SK-N-DZ (cell line): ENCODE measurements at places on chromosomes 1 and 21.

GRCh38 chr1:209601809-209602657 lies 18.5 kb downstream of the CAMK1G start:
- DNase-seq, result no peak

- no peak for DNase-seq
Measured at GRCh38 chr1:64882574-64883255, 83.6 kb downstream of the JAK1 start.

DNA sequence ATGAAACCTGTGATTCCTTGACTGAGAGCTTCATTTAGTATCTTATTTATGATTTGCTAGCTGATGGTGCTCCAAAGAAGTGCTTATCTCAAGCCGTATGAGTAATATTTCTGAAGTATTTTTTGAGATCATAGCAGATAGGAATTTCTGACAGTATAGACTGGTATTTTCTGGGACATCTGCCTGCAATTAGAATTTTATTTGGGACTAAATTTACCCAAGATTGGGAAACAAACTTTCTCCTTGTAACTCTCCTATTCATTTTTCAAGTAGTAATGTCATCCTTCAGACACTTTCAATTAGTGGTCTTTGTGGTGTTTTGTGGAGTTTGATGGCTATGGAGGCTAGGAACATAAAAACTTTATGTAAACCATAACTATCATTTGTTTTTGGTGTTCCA lies 597.2 kb upstream of the ZP4 start:
- no peak for DNase-seq

DNA sequence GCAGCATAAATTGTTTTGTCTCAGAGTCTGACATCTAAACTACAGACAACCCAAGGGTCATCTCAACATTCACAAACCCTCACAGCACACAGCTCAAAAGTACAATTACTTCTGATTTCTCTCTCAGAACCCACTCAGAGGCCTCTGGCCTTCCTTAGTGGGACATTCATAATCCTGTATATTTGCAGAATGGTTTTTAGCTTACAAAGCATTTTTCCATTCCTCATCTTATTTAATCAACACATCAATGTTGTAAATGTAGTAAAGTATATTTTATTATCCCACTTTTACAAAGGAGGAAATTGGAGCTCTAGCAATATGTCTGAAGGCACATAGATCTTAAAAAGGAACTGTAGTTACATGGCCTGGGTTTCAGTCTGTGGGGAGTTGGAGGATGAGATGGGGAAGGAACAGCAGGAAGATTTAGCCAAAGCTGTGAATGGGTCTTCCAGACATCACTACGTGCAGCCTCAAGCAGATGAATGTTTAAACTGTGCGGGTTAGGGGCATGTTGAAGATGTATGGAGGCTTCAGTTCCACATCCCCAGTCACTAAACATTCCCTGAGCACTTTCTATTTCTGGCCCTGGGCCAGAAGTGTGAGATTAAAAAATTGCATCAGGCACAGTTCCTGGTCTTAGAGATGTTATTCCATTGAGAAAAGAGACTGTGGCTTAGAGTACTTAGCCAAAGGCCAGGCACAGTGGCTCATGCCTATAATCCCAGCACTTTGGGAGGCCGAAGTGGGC lies 13.3 kb downstream of the AKNAD1 start:
- DNase-seq, result no peak

DNA sequence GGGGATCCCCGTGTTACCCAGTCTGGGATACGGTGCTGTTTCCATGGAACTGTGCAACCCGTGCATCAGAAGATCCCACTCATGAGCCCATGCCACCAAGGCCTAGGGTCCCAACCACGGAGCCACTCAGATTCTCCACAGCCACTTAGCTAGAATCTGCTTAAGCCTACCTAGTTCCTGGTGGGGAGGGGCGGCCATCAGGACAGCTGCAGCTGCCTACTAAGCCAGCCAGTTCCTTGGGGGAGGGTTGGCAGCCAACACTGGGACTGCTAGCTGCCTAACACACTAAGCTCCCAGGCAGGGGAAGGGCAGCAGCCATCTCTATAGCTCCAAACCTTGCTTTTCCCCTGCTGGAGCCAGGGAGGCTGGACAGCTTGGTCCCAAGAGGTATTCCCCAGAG lies 549.2 kb upstream of the BRINP3 start:
- DNase-seq, result no peak

DNA sequence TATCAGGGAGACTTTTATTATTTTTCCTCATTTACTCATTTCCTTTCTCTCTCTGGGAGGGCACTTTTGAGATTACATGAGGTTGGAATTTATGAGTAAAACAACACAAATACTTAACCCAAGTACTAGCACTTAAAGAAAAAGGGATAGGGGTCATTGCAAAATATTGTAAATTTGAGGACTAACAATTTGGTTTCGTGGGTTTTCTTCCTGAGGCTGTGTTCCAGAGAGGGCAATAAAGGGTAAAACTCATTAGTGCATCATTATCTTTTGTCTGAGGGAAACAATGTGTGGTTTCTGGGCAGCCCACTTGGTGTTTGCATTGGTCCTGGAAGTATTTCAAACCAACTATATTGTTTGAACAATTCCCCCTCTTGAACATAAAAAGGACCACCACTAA lies 96.5 kb downstream of the GREM2 start:
- DNase-seq, result no peak

DNA sequence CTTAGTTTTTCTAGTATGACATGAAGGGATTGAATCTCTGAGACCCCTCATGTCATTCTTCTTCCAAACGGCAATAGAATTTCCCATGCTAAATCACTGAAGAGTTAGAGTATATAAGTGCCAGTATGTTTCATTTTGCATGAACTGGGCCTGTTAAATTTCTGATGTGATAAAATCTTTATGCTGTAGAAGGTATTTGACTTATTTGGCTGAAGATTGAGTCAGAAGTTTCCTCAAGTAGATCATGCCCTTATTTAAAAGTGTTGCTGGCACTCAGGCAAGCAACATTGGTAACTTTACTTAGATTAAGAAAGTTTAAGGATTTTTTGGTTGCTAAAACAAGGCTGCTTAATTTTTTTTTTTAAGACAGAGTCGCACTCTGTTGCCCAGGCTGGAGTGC lies 13.3 kb downstream of the ATF6 start:
- DNase-seq, result no peak

- DNase-seq, result no peak
Measured at GRCh38 chr1:237756304-237756967, 134.3 kb downstream of the ZP4 start.
